ENCODE measurements at places on chromosomes 5 and 9.
A peak's percentile ranks its signal among the peaks of the same experiment; 100 is the strongest.

- DNase-seq = no peak
These were observed 5.4 kb upstream of the PITX1 start for GRCh38 chr5:135039271-135040033.

DNA sequence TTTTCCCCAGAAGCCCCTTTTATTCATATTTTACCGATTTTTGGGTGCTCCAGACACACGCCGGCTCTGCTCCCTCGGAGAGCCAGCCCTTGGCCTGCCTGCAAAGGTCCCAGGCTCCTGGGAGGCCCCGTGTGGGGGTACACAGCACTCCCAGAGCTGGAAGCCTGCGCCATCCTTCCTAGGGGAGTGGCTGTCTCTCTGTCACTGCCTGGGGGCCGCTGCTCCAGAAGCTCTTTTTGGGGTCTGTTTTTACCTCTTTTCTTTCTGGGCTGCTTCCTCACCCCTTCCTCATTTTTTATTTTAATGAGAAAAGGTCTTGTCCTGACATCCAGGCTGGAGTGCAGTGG is 119.1 kb upstream of the COL5A1 start:
- no peak for DNase-seq

- peak; percentile 20 for DNase-seq
These were observed 8.3 kb downstream of the CAMK4 start for GRCh38 chr5:111232311-111233051.

DNA sequence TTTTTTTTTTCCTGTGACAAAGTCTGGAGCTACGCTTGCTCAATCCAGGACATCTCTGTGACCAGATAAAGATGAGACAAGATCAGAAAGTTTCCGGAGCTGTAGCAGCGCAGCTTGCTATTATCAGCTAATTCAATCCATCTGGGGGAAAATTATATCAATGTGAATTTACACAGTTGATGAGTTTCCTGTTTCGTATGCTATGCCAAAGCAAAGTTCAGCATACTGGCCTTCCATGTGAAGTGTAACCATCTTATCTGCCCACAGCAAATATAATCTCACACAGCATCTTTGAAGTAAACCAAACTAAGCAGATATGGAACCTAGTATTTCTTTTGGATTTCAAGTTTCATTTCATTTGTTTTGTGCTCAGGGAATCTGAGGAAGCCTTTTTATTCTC is 1767.7 kb downstream of the EFNA5 start:
- DNase-seq = no peak

DNA sequence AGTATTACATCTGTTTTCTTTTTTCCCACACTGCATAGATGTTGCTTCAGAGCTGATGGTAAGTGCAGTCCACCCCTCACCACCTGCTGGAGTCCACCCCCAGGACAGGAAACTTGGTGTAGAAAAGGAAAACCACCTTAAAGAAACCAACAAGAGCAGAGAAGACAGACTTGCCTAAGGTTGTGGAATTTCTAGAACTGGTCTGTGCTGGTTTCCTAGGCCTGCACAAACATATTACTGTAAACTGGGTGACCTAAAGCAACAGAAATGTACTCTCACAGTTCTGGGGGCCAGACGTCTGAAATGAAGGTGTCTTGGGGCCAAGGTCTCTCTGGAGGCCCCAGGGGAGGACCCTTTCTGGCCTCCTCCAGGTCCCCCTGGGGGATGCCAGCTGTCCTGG is 293.4 kb upstream of the IRX1 start:
- no peak for DNase-seq

DNA sequence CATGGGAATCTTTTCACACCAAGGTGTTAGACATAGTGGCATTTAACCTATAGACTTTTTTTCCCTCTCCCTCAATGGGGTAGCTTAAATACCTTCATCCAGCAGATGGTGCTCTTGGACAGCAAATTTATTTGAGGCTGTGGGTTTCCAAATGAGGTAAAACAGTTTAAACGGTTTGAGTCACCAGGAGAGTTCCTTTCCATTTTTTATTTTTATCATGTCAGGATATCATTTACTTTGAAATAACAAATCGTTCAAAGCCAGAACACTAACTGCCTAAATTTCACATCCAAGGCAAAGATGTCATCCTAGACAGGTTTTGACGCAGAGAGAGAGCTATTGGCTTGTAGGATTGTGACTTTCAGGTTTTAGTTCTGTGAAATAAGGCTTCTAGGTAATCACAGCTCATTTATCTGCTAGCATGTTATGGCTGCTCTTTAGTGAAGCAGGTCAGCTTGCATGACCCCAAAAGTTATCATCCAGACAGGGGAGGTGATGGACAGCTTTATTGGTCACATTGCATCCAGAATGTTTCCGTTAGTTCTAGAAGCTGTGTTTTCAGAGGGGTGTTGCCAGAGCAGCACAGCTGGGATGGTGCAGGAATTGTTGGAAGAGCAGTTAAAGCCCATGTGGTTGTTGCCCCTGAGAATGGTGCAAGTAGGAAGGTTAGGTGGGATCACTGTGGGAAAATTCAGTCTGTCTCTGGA is 69.8 kb downstream of the KDM4C start:
- no peak for DNase-seq

DNA sequence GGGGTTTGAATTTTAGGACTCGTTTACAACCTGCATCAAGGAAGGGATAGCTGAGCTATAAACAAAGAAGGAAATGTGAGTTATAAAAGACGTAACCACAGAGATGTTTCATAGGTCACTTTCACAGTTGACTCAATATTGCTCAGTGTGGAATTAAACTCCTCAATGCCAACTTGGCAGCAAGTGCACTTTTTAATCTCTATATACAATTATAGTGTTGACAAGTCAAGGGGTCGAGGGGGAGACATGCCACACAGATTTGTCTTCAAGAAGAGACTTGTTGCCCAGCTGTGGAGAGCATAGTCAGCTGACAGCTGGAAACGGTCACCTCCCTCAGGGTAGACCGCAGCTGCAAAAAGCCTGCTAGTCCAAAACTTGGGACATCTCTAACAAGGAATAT is 163.4 kb upstream of the DMAC1 start:
- DNase-seq = no peak

- DNase-seq = no peak
These were observed 29.8 kb upstream of the CLPTM1L start for GRCh38 chr5:1374679-1375055.

DNA sequence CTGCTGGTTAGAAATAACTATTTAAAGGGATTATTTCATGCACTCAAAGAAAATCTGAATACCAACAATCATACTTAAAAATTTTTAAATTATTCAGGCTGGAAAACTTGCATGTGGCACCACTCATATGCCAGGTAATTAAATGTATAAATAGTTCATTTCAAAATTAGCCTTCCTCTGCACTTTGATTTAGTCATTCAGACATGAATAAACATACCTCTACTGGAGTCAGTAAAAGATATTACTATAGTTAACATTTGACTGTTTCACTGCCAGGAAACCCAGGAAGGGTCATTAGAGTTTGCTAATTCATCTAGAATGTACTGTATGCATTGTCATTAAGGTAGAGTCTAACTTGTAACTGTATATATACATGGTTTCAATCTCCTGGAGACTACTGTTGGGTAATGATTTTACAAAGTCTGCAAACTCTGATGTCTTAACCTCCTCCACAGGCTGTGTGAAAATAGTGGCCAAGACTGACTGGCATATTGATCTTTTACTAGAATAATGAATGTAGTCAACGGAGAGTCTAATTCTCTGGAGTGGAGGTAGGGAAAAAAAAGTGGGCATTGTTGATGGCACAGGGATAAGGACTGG is 43.7 kb downstream of the TEX10 start:
- DNase-seq = no peak

- no peak for DNase-seq
These were observed 29.6 kb upstream of the PITX1 start for GRCh38 chr5:135063511-135064234.

- no peak for DNase-seq
These were observed 585.7 kb upstream of the ZNF608 start for GRCh38 chr5:125331987-125332598.

- DNase-seq = no peak
These were observed 35.1 kb upstream of the PCA3 start for GRCh38 chr9:76729116-76729515.

DNA sequence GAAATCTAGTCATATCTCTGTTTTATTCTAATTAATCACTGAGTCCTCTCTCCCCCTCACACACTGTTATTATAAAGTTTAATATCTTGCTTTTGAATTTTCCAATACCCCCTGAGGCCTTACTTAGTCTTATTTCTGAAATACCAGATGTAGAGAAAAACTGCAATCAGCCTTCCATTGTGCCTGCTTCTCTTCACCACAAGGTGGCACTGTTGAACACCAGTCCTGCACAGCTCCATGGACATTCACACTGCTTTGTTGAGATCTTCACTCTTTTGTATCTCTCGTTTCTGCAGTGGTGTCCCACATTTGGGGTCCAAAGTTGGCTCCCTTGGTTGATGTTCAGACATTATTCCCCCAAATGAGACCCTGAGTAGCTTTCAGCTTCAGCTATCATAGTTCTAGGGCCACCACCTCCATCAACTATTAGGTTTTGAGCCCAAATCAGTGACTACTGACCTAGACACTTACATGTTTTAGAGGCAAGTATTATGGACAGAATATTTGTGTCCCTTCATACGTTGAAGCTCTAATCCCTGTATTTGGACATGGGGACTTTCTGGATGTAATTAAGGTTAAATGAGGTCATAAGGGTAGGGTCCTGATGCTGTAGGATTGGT is 24.3 kb downstream of the BOD1 start:
- DNase-seq = no peak

DNA sequence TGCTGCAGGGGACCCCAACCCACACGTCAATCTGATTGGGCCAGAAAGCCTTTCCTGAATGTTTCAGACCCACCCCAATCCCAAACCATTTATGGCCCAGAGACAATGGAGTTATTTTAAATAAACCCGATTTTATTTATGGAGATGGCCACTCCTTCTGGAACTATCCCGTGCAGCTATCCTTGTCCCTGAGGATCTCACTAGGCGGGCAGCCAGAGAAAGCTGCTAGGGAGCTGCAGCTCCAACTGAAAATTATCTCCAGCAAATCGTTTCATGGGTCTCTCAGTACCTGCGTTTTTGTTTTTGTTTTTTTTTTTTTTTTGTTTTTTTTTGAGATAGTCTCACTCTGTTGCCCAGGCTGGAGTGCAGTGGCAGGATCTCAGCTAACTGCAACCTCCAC is 23.0 kb downstream of the C1QTNF2 start:
- no peak for DNase-seq

DNA sequence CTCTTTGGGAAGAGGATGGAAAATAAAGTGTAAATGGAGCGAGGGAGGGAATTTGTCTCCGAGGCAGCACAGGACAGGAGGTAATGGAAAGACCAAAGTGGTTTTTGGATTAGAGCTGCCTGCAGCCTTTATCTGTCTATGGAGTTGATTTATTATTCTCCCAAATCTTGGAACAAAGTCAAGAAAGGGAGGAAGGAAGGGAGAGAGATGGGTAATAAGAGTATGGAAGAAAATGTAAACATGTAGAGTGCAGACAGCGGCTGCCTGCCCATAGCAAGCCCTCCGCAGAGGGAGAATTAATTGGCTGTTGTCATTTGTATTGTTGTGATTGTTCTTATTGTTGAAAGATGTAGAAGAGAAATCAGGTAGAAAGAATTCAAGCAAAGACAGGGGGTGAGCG is 15.7 kb downstream of the KCNIP1 start:
- DNase-seq = no peak

DNA sequence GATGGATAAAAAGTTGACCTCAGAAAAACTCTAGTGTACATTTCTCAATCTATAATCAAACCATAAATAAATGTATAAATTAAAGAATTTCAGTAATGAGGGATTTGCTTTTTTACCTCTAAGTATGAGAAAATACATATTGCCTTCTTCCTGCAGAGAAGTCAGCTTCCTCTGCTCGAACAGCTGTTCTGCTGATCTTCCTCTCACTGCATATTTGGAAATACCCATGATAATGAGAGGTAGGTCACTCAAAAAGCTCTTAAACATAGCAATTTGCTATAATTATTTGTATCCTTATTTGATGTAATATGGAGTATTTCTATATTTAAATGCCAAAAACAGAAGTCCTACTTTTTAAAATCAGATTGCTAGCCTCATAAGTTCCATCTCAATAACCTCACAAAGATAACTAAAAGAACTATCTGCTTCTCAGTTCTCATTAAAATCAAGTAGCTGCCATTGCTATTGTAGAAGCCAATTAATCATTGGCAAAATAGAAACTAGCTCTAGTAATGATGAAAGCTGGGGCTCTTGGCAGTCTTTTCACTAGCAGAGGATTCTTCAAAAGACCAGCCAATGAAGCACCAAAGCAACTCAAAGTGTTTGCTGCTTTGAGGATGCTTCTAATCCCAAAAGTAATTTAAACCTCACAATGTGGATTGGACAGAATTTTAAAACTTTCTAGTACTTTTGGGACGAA is 35.7 kb upstream of the OR13D1 start:
- no peak for DNase-seq

- no peak for DNase-seq
These were observed 172.4 kb downstream of the SYK start for GRCh38 chr9:90974016-90974415.

Data from T follicular helper cell (primary cell).